Activated CD8-positive, alpha-beta memory T cell treated with anti-CD3 and anti-CD28 coated beads, Interleukin-2, amount 10 ng/mL, durations not matched to agents 7 days and 5 days (primary cell): ENCODE measurements at places on chromosomes 7 and 10. TPM values are rescaled to one million over a fixed set of nuclear protein-coding genes. Genes with fewer than 3 reads are reported as not detected.

TMEM139 gene
- 1.7 TPM for total RNA-seq

CALHM1 gene
- 1.1 TPM for total RNA-seq

FZD8 gene
- total RNA-seq: 0.18 TPM

CYP3A7 gene
- not detected for total RNA-seq

ZSWIM8 gene
- total RNA-seq: 73.6 TPM
